Amygdala (tissue), 56 donors: ENCODE measurements at places on chromosomes 4 and X.

DNA sequence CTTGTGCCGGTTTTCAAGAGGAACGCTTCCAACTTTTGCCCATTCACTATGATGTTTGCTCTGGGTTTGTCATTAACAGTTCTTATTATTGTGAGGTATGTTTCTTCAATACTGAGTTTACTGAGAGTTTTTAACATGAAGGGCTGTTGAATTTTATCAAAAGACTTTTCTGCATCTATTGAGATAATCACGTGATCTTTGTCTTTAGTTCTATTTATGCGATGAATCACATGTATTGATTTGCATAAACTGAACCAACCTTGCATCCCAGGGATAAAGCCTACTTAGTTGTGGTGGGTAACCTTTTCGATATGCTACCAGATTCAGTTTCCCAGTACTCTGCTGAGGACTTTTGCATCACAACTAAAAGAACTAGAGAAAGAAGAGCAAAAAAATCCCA, 318.0 kb downstream of the GASK1B start:
- no peak for DNase-seq

DNA sequence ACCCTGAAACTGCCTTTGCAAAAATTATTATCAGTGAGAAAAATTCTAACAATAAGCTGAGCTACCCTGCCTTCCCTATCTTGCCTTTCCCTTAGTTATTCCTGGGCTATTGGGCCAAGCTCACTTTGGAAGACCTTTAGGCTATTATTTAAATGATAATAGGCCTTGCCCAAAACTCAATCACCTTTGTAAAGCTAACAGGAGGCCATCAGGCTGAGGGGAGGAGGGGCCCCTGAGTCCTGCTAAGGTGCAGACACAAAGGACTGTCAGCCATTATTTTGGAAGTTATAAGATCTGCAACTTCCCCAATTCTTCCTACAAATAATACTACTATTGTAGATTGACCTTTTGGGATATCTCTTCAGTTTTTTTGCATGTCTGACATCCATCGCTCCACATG, 278.8 kb upstream of the DIAPH2 start:
- DNase-seq = no peak

DNA sequence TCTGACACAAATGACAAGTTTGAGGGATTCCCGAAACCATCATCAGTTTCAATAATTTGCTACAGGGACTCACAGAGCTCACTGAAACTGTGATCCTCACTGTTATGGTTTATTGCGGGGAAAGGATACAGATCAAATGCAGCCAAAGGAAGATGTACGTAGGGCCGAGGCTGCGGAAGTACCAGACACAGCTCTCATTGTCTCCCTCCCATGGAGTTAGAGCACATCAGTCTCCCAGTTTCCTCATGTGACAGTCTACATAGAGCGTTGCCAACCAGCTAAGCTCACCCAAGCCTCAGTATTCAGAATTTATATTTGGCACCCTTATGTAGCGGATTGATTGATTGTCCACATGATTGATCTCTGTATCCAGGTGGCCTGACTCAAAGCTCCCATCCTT, 137.8 kb upstream of the TENM3 start:
- no peak for DNase-seq

DNA sequence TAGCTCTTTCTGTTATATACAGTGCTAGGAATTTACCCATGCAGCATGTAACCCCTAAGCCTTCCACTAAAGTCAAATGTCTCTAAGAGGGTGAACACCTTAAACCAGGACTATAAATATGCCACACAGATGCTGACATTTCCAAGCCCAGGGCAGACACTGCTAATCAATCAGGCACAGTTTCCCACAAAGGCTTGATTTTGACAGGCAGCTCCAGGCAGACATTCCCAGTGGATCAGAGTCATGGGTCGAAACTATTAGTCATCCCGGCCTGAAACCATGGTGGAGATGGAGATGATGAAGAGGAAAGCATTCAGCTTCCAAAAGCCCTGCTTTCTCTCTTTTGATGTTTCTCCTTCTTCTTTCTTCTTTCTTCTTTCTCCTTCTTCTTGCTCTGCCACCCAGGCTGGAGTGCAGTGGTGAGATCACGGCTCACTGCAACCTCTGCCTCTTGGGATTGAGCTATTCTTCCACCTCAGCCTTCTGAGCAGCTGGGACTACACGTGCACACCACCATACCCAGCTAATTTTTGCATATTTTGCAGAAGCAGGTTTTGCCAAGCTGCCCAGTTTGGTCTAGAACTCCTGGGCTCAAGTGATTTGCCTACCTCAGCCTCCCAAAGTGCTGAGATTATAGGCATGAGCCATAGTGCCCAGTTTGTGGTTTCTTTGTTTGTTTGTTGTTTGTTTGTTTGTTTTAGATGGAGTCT, 21.0 kb upstream of the SORCS2 start:
- no peak for DNase-seq

- no peak for DNase-seq
These were observed 60.7 kb downstream of the IL15 start for GRCh38 chr4:141697116-141697515.

DNA sequence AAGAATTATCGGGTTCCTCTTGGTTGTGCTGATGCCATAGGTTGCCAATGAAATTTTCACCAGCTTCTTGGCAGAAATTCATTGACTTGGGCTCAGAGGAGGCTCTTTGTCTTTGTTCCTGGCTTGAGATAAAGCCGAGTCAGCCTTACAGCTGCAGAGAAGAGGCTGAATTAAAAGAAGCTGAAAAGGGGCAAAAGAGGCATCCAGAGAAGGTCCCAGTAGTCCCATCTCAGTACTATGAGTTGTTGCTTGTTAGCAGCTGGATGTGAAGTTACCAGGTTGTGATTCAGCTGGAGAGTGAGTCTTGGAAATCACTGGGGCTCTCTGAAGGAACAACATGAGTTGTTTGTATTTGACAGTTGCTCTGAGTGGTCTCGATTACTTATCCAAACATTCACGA, 59.7 kb downstream of the SMAD1 start:
- no peak for DNase-seq

DNA sequence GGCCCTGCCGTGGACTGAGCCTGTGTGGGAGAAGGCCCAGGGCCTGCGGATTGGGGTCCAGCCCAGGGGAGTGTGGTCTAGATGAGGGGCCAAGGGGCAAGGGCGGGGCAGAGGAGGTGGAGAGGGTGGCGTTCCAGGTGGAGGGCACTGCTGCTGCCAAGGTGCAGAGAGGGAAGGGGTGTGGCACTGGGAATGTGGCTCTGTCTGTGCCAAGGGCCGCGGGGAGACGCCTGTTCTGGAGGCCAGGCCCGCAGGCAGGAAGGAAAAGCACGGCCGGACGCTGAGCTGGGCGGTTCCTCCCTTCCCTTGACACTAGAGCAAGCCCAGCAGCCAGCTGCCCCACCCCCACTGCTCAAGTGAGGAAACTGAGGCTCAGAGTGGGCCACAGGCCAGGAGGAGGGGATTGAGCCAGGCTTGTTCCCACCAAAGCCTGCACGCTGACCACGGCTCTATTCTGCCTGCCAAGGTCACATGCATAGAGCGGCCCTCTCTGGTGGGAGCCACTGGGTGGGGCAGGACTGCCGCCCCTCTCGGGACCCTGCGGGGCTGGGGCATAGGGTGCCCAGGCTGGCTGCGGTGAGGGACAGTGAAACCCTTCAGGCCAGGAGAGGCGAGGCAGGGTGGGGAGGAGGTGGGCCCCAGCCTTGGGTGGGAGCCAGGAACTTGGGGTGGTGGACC, 13.0 kb downstream of the SH3BP2 start:
- no peak for DNase-seq

DNA sequence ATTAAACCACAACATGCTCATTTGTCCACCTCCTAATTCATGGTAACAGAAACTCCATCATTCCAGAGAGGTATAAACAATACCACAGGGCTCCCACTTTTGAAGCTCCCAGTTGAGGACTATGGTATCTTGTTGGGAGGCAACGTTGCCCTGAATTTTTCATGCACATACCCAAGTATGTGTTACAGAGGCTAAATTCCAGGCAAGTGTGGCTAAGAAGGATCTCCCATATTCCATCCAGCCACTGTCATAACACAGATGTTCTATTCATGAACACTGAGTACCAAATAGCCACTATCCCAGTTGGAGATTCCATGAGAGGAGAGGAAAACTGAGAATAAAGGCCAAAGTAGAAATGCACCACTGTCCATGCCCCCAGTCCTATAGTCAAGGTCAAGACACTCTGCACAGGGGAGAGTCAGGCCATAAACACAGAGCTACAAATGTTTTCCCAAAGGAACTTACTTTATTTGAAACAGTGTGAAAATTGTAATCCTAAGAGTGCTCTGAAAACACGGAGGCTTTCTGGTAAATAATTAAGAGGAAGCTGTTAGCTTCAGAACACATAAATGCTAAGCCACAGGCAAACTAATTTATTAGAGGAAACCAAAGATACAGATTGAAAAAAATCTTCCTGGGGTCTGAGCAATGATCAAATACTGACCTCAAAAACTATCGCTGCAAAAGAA, 42.4 kb upstream of the TMPRSS11B start:
- no peak for DNase-seq

DNA sequence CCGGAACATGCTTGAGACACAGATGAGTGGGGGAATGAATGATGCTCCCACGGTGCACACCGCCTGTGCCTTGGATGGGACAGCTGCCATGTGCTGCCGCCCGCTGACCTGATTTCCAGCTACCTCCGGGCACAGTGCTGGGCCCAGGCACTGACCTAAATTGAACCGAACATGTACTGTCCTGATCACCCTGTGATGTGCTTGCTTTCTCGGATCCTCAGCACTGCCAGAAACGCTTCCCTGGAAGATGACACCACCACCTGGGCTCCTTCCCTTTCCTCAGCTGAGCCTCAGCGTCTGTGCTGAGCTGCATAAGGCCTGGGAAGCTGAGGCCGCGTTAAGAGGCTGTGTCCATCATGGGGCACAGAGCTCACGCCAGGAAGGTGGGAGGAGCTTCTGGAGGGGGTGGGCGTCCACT, 39.3 kb upstream of the MXD4 start:
- DNase-seq = no peak

GRCh38 chr4:93359586-93359985, 469.0 kb upstream of the ATOH1 start:
- DNase-seq = no peak
